ENCODE measurements at places on chromosomes 3 and 15.

GRCh38 chr3:41808152-41808551 is 153.8 kb downstream of the ULK4 start:
- peak; percentile 28 for DNase-seq

DNA sequence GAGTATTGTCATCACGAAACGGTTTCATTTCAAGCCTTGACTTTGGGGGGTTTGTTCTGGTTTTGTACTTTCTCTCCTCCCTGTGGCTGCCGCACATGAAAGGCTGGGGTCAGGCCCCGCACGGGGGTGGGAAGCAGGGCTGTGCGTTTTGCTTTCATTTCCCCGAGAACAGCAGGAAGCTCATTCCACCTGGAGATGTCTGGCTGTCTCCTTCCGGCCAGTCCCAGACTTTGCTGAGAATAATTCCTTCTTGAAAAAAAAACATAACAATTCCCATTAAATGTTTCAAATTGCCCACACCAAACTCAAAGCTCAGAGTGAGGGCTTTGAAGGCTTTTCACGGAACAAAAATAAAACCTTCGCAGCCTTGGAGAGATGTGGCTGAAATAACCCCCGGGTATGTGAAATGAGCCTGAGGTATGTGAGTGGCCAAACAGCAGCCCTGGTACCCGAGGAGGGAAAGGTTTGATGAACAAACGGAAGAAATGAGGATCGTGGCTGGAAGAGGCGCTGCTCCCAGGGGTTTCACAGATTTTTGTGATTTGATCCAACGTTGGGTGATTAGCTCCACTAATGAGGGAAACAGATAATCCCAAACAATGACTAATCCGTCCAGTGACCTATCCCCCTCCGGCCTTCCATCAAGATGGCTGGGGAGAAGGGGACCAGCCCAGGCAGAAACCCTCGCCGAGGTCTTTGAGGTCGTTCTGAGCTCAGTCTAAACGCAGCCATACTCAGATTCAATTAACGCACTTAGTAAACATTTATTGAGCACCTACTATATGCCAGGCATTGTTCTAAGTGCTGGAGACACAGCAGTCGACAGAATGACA is 126.9 kb upstream of the MEF2A start:
- DNase-seq = peak; percentile 52

GRCh38 chr3:145889730-145890129 is 271.3 kb downstream of the PLOD2 start:
- no peak for DNase-seq

DNA sequence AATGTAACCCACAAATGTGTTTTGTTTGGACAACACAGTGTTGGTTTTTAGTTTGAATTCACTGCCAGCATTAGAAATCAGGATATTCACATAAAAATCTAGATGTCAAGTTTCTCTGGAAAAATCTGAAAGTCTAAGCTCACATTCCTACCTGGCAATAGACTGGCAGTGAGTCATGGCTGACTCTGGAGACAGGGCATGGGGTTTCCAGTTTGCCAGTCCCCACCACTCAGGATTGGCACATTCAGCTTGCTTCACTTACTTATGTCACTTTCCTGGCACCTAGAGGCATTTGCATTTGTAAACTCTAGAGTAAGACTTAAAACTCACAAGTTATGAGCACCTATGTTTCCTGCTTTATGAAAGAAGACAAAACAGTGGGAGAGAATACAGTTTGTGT is 19.1 kb upstream of the SEC61A1 start:
- DNase-seq = no peak

- DNase-seq = peak; percentile 27
Observed at GRCh38 chr15:62059108-62059815, 985 bp downstream of the VPS13C start.

- no peak for DNase-seq
Observed at GRCh38 chr3:622314-622713, 425.8 kb downstream of the CHL1 start.

DNA sequence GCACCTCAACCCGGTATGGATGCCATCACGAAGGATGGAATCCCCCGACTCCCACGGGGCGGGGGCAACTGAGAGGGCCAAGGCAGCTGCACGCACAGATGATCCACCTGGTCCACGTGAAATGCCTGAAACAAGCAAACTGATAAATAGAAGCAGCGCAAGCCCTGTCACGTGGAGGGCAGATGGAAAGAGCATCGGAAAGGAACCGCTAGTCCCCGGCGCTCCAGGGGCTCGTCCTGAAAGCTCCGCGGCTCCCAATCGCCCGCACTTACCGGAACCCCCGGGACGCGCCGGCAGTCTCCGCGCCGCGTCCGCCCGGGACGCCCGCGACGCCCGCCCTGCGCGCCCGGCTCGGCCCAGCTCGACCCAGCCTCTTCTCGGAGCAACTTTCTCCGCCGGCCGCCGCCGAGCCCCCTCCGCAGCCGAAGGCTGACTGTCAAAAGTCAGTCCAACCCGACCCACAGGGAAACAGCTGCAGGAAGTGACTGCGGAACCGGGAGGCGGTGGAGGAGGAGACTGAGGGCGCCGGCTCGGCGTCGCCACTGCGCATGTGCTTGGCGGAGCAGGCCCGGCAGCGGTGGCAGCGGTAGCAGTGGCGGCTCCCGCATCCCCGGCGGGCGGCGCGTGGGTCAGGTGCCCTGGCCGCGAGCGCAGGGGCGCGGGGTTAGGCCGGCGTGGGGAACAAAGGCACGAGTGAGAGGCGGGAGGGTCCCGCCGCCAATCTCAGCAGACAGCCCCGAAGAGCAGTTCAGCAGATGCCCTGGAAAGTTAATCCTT is at the start of gene ZMAT3:
Gene ZMAT3, minus strand, starts transcription at position 487 of the 777 bp plus-strand sequence. CDS start 4,057 bp downstream, outside the sequence.
- DNase-seq = peak; percentile 94

DNA sequence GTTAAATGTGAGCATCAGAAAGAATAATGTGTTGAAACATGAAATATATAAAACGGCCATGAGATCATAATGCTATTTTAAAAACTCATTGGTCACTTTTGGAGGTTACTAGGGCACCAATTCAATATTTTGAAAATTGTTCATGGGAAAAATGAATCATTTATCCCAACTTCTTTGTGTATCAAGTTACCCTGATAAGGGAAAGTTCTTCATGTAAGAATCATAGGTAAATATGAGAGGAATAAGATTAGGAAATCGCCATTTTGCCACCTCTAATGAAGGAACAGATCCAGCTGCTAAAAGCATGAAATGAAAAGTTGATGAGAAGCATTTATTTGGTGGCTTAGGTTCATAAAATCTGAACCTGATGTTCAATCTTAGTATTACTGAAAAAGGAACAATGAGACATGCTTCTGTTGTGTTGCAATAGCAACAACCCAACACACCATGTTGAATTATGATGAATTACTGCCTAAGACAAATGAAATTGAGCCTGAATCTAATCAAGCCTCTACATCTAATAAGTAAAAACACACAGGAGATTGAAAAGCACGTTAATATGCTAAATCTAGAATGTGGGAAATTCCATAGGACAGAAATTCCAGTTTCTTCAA is 32.5 kb downstream of the ABHD5 start:
- DNase-seq = no peak

Data from lung microvascular endothelial cell (primary cell).